ENCODE measurements at places on chromosomes 3 and 15.

DNA sequence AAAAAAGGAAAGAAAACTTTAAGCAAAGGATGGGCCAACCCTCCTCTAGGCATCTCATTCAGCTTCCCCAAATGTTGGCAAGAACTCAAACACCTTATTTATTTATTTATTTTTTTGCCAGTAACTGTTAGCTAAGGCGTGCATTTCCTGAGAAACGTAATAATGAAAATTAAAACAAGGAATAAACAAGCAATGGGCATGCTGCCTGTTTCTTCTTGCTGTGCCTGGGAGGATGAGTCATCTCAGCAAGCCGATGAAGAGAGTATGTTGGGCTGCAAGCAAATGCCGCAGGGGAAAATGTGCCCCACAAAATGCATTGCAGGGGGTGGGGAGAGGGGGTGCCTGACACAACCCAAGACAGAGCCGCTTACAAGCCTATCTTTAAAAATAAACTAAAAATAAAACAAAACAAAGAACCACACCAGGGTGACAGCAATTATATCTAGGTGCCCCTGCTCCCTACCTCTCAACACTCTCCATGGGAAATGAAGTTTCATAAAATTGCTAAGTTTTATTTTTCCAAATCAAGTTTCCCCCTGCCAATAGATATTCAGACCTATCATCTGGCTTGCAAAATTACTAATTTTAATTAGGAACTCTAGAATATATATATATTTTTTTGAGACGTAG is 40.3 kb downstream of the EIF4E3 start:
- no peak for DNase-seq

DNA sequence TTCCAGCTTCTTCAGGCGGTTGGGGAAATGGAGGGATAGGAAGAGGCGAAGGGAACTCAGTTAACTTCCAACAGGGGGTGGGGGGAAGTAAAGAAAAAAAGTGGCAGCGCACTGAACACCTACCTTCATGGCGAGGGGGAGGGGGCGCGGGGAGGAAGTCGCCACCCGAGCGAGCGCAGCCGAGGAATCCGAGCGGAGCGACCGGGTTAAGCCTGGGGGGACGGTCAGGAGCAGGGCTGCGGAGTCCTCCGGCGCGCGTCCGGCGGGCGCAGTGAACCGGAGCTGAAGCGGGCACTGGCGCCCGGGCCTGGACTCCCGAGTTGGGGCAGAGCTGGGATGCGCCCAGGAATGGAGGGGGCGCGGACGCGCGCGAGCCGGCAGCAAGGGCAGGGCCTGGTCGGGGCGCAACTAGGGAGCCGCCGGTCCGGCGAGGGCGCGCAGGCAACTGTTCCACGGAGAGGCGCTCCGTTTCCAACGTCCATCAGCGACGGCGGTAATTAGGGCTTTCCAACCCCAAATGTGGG is at the start of gene WNT5A:
TSS of gene WNT5A (minus strand) at position 450 of the 524 bp plus-strand sequence. CDS start at position 129, 321 bp downstream.
- no peak for DNase-seq

DNA sequence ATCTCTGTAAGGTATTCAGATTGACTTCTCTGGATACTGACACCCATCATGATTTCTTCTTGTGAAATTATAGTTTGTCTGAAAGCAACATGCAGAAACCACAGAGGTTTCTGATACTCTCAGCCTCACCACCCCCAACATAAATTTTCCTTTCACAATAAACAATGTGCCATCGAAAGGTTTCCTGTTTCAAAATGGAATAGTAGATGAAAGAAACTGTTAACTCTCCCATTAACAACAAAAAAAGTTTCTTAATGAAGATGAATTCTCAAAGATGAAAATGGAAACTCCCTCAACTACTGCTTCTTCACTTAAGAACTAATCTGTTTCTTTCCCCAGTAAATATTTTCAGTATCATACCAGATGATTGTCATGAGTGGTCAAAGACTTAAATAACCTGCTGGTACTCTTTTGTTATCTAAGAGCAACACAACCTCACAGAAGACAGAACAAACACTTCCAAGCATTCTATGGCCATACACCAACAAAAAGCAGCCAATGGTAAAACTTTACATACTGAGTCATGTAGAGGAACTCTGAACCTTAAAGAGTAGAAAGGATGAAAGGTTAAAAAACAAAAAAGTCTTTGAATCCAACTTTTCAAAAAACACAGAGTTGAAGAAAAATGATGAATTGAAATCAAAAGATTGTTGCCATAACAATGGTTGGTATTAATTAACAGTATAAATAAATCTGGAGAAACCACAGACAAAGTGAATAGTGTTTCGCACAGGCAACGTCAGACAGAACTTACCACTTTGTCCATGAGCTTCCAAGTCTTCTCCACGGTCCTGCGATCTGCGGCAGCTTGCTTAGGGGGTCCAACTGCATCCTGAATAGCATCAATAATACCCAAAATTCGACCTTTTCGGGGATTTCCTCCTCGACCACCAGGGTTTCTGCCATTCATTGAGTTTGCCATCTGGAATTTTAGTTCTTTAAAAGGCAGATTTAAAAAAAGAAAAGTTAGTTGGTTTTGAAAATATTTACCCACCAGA is 1.9 kb downstream of the CBLB start:
- no peak for DNase-seq

GRCh38 chr3:184399410-184399809 is 19.6 kb downstream of the CHRD start:
- peak; percentile 32 for DNase-seq

DNA sequence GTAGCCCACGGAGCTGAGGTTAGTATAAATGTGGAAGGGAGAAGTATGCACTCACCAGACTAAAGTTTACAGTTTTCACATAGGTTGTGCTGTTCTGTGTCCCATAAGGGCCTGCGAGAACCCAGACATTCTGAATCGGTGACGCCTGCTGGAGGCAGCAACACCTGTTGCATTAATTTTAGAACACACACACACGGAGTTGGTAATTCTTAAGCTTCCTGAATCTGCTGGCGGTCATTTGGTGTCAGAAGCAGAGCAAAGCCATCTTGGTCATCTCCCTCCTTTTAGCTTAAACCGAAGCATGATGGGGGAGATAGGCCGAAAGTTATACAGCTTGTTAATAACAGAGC is 41.1 kb upstream of the AP3B2 start:
- no peak for DNase-seq

DNA sequence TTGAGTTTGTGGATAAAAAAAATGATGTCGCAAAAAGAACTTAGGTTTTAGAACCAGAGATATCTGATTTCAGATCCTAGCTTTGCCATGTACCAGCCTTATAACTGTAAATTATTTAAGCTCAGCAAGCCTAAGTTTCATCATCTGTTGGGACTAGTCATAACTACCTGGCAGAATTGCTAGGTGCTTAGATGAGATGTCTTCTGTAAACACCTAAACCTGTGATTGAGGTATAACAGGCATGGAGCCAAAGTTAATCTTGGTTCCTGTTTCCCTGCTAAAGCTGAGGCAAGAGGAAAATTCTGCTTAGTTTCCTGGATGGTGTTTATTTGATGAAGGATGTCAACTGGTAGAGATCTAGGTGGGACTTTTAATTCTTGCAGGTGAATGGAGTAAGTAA is 331.3 kb upstream of the RBMS3 start:
- DNase-seq: no peak

DNA sequence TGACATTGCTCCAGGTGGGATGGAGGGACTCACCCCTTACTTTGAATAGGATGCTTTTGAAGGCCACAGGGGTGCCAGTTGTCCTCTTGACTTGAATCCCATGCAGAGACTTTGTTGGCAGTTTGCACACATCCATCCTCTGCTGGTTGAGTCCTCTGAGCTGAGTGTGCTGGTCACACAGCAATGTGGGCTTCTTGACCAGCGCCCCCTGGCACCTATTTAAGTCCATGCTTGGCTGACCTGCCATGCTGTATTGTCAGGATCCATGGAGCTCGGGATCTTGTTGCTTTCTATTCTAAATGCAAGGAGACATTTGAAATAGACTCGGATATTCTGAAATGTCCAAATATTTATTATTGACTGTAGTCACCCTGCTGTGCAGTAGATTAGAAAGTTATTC is 19.8 kb downstream of the RAB7A start:
- DNase-seq: no peak

GRCh38 chr3:104437891-104438290 is 928.8 kb upstream of the ALCAM start:
- DNase-seq: no peak

DNA sequence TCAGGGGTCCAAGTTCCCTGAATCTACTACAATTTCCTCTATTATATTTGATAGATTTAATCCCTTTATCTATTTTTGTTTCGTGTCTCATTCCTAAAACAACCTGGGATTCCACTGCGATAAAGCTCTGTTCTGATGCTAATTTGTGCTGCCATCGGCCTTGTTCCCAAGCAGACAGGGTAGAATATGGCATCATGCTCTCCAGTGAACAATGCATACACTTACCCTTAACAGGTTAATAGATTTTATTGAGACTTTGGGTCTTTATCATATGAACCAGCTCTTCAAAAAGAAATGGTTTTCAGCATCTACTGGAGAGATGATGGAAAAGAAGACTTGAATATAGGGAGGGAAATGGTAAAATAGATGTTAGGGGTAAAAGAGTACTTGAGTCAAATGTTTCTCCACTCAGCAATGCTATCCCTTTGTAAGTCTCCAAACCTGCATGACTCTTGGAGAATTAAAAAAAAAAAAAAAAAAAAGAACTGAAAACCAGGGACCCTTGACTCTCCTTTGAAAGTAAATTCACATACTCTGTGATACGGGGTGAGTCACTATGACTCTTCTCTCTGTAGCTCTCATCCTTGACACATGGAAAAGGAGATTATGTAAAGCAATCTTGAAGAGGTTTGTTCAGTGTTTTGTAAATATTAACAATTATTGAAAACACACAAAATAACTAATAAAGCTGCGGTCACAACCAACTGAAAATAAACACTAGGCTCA is 268.8 kb downstream of the ZBTB20 start:
- no peak for DNase-seq

DNA sequence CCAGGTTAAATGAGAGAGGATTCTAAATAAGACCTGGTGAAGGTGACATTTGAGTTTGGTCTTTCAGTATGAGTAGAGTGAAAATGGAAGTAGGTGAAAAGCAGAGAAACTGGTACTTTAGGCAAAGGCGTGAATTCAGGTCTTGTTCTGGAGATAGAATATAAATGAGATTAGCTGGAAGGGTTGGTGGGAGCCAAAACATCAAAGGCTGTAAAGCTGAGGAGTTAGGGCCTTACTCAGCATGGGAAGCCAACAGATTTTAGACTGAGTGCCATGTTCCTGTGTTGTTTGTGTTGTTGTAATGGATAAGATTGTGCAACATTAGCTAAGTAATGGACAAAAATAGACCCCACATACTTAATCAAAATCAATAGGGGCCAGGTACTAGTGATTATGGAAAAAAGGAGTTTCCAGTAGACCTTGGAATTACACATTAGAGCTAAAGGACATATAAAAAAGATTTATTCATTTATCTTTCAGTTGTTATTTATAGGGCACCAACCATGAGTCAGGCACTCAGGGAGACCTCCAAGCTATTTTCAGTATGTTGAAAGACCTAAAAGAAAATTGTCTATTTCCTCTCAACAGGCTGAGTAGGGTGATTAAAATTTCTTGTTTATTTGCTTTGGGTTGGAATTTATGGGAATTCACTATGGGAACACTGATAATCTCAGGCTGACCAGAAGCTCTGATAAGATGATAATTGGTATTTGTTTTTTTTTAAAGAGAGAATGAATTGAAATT is 20.8 kb downstream of the ARL14 start:
- no peak for DNase-seq

DNA sequence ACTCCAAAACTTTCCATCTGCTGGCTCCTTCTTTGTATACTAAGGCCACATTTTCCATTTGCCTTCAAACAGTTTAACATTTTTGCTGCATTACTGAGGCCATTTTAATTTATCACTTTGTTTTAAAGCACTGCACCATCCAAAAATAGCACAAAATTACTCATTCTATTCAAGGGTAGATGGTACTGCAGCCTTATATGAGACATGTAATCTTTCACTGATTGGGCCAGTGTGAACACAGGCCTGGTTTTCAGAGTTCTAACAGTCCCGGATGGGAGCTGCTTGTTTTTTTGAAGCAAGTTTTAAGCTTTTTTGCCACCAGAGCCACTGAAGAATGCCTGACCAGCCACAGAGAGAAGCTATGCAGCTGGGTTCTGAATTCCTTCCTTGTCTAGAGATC is 172.3 kb upstream of the TSC22D2 start:
- no peak for DNase-seq

DNA sequence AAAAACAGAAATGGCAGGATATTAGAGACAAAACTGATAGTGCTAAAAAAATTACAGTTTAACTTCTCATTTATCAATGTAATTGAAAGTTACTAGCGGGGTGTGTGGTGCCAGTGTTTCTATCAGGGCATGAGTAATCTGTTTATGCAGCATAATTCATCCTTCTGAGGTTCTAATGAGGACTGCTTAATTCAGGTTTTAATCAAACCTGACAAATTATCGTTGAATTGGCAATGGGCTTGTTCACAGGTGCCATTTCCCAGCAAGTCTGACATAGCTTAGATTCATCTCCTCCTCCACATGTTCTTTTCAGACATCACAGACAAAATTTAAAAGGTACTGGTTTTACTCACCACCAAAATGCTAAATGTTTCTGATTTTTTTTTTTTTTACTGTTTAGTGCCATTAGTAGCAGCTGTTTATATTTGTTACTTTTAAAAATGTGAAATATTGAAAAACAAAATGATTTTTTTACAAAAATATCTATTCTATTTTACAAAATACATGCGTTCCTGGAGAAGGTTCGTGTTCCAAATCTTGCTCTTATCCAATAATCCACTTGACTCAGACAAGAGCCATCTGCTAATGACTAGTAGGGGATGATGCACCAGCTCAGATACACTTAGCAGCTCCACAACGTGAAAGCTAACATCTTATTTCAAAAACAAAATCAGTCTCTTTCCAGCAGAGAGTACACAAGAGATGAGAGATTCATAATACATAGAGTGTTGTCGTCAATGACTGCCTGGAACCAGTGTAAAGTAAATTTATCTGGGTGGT is 447.7 kb upstream of the DPPA4 start:
- no peak for DNase-seq

- no peak for DNase-seq
These were observed 59.0 kb downstream of the BDH1 start for GRCh38 chr3:197496746-197497125.

DNA sequence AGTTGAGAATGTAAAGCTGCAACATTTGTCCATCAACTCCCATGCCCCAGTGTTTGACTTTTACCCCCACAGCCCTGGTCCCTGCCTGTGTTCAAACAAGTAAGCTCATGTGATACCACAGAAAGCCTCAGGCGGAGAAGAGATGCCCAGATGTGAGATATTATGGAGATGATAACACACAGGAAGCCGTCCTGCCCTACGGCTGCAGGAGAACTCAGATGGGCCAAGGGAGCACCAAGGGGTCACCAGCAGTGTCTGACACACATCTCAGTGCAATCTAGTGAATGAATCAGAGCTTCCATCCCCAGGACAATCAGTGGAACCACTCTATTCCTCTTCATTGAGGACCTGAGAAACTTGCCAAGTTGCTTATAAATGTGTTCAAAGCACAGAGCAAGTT is 14.0 kb upstream of the SPINK8 start:
- DNase-seq: no peak

Measured in left kidney (tissue), 8 donors.